ENCODE measurements at places on chromosomes 5 and 9. TPM values are rescaled to one million over a fixed set of nuclear protein-coding genes. Genes with fewer than 3 reads are reported as not detected.

Gene GRAMD2B
- 29.3 TPM for total RNA-seq

Gene CCNJL
- 10.2 TPM for total RNA-seq

Gene S100Z
- total RNA-seq = not detected

Gene ADAMTSL2
- total RNA-seq = 9.5 TPM

Gene CCL28
- total RNA-seq = 0.81 TPM

Gene DRD1
- total RNA-seq = not detected

Gene C9orf153
- total RNA-seq = not detected
